ENCODE measurements at places on chromosomes 2 and 18.

DNA sequence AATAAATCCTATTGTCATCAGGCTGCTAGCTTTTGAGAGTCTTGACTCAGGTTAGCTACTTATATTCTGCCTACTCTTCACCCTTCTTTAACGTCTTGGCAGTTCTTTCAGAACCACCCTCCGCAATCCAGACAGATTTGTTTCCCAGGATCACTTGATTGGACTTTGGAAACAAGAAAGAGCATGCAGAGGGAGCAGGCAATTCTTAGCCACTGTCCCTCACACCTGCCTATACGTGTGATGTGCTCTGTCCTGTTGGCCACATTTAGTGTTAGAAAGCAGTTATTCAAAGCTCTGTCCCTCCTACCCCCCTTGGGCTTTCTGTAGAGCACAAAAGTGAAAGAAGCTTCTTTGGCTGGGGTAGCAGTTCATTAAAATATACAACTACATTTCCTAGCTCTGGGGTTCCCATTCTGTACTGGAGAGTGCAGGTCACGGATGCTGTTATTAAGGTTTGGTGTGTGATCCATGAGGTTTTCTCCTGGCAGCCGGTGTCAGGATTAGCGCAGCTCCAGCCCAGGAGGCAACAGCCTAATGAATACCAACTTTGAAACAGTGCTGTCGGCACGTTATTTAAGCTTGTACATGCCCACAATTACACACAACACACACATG is 6.3 kb downstream of the FZD5 start:
- no peak for DNase-seq

- no peak for DNase-seq
Measured at GRCh38 chr2:185522472-185522871, 216.1 kb upstream of the FSIP2 start.

DNA sequence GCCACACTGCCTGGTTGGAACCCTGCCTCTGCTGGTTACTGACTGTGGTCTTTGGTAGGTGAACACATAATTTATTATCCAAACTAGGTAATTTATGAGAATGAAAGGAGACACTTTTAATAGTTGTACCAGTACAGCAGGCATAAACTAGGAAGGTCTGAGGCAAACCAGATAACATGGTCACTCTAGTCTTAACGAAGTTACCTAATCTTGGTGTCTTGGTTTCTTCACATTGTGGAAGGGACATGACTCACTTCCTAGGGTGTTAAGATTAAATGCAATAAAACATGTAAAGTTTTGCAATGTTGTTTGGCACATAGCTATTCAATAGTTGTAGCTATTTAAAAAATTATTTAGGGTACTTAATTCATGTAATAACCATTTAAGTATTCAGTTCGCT is 23.3 kb downstream of the SPTBN1 start:
- no peak for DNase-seq

DNA sequence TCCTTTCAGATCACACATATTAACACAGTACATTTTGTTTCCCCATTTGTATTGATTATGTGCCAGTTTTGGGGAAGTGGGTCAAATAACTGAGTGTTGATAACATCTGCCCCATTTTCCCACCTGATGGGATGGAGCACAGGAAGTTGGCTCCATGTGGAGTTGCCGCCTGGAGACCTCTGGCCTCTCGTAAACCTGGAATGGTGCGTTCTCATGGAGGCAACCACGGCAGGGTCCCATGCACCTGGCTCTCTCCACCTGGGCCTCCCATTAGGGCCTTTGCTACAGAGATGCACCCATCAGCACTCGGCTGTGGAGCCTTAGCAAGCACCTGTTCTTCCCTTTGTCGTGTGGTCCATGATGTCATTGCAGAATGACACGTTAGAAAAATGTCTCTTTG is 130.6 kb downstream of the MBP start:
- no peak for DNase-seq

GRCh38 chr2:219178377-219179175 is 501 bp downstream of the RETREG2 start:
- DNase-seq, result no peak

DNA sequence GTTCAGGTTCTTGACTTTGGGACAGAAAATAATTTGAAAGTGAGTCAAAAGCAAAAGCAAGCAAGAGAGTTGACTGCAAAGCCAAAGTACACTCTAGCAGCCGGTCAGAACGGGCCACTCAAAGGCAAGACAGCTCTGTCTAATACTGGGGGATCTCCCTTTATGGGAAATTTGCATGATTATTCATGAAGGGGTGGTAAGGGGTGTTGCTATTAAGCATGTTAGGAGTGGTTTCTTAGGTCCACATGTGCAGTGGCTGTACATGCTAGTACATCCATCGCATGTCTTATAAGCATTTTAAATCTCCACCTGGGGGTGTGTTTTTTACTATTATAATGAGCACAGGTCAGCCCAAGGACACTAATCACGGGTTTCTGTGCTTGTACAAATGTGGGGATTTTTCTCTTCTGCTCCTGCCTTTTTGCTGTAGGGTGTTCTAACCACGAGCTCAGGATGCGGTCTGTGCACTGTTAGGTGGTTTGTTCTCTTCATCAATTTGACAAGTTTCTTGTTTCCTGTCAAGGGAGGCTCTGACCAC is 60.2 kb upstream of the SPP2 start:
- DNase-seq, result no peak

- DNase-seq, result no peak
Measured at GRCh38 chr18:49861659-49862058, 48.3 kb upstream of the ACAA2 start.

DNA sequence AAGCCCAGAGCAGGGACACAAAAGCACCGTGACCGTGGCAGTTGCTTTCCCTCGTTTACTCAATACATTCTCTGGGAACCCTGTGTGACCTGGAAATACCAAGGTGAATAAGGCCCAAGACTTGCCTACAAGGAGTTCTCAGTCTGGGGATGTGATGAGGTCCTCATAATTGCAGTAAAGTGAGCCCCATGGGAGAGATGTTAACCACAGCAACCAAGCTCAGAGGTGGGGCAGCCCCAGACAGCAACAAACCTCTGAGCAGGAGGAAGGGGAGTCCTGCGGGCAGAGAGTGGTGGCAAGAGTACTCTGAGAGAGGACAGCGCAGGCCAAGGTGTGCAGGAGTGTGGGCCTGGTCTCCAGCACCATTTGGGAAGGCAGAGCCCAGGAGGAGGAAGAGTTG is 91.6 kb downstream of the TTC32 start:
- DNase-seq, result no peak

GRCh38 chr2:106054880-106055655 is 139.0 kb downstream of the UXS1 start:
- DNase-seq, result no peak

- DNase-seq, result no peak
Measured at GRCh38 chr2:85779641-85780315, 26.0 kb downstream of the ATOH8 start.

DNA sequence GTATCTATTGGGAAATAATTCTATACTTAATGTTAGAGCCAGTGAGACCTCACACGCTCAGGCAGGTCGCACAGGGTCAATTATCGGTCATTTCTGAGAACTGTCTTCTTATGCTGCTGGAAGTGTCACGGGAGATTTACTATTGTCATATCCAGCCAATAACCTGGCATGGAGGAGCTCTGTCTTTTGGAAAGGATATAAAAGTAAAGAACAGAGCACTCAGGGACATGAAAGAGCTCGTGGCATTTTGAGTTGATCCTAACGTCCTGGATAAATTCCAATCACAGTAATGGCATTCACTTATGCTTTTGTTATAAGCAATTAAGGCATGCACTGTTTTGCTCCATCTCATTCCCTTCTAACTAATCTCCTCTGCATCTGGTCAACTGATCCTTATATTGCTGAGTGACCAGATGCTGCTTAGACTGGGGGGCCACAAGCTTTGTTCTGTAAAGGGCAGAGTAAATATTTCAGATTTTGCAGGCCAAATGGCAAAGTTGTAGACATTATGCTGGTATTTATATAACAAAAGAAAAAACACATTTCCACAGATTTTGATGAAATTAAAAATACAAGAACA is 453.5 kb upstream of the SMIM21 start:
- DNase-seq, result no peak

GRCh38 chr2:233429175-233429897 is 75.0 kb downstream of the DGKD start:
- no peak for DNase-seq

DNA sequence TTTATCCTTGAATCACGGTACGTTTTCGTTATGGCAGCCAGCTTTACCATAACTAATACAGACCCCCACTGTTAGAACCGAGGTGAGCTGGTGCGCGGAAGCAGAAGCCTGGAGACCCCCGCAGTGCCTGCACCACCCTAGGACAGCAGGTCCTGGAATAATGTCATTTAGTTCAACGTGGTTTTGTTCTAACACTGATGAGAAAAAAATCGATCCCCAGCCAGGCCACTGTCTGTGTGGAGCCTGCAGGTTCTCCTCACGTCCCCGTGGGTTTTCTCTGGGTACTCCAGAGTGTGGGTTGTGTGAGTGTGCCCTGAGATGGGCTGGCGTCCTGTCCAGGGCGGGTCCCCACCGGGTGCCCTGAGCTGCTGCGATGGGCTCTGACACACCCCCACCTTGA is 69.9 kb upstream of the ST3GAL5 start:
- no peak for DNase-seq

DNA sequence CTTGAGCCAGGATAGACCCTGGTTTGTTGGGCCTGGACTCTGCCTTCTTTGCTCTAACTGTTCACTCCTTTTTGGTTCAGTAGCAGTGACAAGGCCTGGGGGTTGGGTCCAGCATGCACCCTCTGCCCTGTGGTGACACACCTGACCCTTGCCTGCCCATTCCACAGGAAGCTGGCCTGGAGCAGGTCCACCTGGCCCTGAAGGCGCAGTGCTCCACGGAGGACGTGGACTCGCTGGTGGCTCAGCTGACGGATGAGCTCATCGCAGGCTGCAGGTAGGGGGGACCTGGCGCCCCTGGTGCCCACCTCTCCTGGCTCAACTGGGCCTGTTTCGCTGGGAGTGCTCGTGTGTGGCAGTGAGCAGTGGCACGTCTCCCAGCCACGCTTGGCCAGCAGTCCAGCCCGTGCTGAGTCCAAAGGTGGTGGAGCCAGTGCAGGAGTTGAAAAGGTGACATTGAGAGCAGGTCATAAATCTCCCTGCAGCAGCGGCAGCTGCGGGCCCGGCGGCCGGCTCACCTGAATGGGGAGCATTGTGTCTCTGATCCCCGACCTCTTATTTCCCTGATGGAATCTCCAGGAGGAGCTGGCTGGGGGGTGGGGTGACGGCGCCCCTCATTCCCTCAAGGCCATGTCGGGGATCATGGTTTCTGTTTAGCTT is 102.6 kb downstream of the DYSF start:
- no peak for DNase-seq

- no peak for DNase-seq
Measured at GRCh38 chr2:209817844-209818271, 46.2 kb downstream of the UNC80 start.

- DNase-seq, result no peak
Measured at GRCh38 chr2:240573071-240573515, 4.8 kb downstream of the RNPEPL1 start.

DNA sequence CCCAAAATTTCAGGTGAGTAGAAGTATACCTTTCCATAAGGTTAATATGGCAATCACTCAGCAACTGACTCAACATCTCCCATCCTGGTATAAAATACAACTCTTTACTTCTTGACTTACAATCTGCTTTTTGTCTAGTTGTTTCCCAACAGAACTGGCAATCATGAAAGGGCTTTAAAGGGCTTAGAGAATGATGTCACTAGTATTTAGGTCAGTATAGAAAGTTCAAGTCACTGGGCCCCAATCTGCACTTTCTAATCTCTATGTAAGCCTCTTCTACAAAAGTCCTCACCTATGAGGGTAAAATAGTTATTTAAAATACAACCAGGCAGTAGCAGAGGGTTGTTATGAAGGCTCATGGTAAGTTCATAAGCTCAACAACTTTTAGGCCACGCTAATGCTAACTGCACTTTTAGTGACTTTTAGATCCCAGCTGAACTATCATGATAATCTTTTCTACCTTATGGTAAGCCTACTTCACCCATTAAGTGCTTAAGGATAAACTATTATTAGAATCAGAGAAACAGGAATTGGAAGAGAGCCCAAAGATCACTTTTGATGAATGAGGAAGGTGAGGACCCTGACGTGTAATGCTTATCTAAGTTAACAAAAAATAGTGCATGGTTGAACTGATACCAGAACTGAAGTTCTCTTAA is 79.6 kb downstream of the GORASP2 start:
- DNase-seq, result no peak

- no peak for DNase-seq
Measured at GRCh38 chr2:235582081-235582686, 88.3 kb downstream of the AGAP1 start.

GRCh38 chr2:138147796-138148195 is 183.5 kb downstream of the HNMT start:
- peak; percentile 17 for DNase-seq

DNA sequence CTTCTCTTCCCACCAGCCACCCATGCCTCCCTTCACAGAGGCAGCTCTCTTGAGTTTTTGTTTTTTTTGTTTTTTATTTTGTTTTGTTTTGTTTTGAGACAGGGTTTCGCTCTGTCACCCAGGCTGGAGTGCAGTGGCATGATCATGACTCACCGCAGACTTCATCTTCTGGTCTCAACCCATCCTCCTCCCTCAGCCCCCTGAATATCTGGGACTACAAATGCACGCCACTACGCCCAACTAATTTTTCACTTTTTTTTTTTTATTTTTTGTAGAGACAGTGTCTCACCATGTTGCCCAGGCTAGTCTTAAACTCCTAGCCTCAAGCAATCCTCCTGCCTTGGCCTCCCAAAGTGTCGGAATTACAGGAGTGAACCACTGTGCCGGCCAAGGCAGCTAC is 161.4 kb downstream of the TRABD2A start:
- no peak for DNase-seq

DNA sequence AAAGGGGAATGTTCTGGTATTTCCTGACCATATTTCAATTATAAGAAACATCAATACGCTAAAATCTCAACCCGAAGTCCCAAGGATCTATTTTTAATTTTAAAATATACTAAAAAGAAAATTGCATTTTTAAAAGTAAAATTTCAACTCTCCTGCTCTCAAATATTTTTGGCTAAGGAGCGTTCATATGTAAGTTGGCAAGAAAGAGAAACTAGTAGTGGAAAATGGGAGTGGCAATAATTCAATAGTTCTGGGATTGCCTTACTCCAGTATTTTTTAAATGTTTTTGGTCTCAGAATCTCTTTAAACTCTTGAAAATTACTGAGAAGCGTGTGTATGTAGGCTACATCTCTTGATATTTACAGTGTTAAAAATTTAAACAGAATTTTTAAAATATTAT is 72.7 kb downstream of the ACVR1 start:
- DNase-seq, result no peak
